ENCODE measurements at places on chromosomes 6 and 20.

DNA sequence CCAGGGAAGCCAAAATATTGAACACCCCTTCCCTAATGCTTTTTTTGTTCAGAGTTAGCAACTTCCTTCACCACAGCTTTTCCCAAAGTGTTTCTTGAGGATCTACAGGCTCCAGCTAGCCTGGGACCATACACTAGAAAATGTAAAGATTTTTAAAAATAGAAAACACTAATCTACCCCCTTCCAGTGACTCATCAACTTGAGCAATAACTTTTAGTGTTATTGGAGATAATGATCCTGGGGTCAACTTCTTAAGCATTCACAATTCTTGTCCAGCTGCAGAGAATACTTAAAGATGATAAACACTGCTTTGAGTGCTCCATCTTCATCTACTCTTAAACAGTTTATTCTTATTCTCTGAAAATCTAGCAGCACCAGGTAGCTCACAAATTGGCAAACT, 131.6 kb downstream of the COL9A1 start:
- DNase-seq, result no peak

DNA sequence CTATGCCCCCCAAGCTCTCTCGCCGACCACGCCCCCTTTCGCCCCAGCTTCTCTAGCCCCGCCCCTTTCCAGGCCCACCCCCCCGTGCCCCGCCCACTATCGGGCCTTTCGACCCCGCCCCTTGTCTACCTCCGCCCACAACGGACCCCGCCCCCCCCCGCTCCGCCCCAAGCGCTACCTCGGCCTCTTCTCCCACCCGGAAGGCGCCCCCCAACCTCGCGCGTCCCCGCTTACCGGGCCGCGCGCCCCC, 200 bp downstream of the ZBTB22 start:
- no peak for DNase-seq

- no peak for DNase-seq
These were observed 6.5 kb upstream of the DST start for GRCh38 chr6:56649053-56649769.

DNA sequence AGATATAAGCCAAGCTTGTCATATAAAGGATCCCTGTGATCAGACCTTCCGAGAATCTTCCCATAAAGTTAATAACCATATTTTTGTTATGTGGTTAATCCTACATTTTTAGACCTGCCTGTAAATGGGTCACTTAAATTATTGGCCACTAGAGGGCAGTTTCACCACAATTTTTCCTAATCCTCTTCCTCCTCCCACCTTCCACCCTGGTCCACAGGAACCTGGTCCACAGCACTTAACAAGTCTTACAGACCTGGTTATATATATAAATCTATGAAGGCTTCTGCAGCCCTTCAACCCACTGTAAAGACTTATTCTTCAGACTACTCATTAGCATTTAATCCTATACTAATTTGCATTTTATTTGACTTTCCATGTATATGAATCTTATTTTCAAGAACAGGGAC, 28.3 kb downstream of the MRS2 start:
- no peak for DNase-seq

DNA sequence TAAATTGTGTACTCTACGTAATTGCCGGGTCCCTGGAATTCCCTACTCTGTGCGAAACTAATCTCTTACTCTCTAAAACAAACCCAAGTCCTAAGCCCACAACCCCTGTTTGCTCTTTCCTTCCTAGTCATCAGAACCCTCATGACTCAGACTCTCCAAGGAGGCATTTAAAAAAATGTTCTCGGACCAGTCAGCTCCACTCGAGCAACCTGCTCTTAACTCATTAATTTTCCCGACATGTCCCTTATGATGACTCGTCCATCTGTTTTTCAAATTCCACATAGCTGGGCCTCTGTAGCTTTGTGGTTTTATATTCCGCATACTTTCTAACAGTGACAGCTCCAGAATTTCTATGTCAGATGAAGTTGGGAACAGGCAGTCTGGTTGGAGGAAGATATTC, 2.6 kb upstream of the MUC22 start:
- DNase-seq, result no peak

DNA sequence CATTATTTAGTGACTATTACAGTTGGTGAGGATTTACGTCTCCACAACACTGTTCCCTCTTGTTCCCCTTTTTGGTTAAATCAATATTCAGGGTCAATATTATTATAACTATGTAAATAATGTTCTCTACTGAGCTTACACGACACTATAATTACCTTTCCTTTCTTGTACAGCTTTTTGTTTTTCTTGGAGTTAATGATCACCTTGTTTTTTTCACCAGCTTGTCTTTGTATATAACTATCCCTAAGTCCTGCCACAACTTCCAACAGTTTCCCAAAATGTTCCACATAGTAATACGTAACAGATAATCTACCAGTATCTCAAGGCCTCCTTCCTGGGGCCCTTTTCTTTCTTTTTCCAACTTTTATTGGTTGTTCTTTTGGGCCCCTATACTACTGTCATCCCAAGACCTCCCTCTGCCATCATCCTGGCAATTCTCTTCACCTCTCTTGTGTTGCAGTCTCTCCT, 142.0 kb upstream of the SOX4 start:
- DNase-seq, result no peak

DNA sequence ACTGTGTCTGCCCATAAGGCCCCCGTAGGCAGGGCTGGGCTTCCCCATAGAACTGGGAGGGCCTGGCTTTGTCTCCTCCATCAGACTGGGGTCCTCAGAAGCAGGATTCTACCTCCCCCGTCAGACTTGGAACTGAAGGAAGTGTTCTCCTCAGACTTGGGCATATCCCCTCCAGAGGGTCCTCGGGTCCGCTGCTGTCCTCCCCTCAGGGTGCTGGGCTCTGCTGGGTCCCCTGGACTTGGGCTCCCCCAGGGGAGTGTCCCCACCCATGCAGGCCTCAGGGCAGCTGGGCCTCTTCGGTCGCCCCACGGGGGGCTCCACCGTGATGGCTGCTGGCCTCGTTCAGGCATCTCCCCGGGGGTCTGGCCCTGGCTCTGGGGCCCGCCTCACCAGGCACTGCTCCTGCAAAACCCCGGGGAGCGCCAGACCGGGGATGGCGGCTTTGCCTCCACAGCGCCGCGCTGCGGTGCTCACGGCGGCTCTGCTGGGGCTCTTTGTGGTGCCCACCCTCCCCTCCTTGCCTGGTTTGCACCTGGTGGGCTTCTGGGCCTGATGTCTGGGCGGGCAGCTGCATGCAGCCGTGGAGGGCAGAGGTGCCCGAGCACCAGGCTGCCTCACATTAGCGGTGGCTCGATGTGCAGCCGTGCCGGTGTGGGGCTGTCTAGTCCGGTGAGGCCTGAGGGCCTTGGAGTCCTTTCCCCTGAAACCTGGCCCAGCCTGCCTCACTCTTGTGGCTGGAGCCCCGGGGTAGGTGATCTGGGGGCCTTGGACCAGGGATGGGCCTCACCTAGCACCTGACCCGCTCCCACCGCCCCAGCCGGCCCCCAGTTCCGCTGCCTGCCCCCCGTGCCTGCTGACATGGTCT, 13.9 kb downstream of the COL20A1 start:
- DNase-seq, result no peak

- DNase-seq, result no peak
These were observed 757.0 kb upstream of the MMS22L start for GRCh38 chr6:98039904-98040607.

GRCh38 chr6:72533606-72534005, 88.3 kb upstream of the KCNQ5 start:
- no peak for DNase-seq

DNA sequence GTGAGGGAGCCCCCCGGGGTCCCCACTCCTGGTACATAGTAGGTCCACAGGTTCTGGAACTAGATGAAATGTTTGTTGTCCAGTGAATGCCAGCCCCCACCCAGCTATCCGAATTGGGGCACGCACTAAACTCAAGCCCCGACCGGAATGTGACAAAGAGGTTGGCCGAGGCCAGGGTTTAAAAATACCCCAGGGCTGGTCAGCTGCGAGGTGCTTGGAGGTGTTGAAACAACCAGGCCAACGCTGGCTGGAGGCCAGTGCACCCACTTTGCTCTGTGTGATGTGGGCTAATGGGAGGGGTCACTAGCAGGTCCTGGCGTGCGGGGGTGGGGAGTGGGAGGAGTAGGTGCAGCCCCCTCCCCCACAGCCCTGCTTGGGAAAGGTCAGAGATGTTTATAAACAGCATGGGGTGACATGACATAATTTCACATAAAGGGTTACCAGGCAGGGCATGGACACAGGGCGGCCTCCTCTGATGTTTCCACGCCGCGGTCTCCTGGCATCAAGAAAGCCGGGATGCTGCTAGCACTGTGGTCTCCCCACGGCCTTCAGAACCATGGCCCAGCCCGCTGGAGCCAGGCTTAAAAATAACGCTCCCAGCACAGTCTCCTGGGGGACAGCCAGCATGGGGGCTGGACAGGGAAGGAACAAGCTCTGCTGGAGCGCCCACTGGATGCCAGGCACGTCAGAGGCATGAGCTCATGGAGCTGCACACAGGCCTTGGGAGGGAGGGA, 111.2 kb upstream of the PTPN1 start:
- DNase-seq, result no peak

GRCh38 chr6:41523915-41524633, 22.1 kb upstream of the FOXP4 start:
- no peak for DNase-seq

GRCh38 chr20:48916699-48917098, 4.8 kb upstream of the ARFGEF2 start:
- no peak for DNase-seq

- DNase-seq, result no peak
These were observed 7.5 kb upstream of the CCDC28A start for GRCh38 chr6:138765896-138766655.

DNA sequence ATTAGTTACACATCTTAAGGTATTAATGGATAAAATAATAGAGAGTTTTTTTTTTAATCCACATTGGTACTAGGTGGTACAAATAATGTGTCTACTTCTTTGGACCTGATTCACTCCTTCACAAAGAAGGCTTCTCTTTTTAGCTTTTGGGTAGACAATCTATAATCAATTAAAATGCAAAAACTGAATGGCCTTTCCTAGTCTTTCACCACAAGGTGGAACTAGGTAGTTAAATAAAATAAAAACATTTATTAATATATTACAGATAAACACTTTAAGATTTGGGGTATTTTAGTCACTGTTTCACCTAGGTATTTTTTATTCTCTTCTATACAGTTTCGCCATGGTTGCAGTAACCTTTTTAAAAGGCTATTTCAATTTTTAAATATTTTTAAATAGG, 68.3 kb upstream of the DST start:
- no peak for DNase-seq

DNA sequence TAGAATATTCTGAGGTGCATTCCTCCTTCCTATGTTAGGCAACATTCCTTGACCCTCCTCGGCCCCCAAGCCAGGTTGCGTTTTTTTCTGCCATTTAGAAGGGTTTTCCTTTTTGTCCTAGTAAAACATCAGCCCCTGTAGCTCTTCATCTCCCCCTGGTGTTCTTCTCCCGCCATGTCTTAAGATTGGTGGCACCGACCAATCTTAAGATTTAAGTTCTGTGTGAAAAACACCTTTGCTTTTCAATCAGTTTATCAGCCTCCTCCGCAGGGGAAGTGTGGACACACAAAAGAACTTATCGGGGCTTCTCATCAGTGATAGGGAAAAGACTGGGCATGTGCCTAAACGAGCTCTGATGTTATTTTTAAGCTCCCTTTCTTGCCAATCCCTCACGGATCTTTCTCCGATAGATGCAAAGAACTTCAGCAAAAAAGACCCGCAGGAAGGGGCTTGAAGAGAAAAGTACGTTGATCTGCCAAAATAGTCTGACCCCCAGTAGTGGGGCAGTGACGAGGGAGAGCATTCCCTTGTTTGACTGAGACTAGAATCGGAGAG, 719 bp upstream of the EDN1 start:
- no peak for DNase-seq

- DNase-seq, result no peak
These were observed 24.6 kb upstream of the FOXC1 start for GRCh38 chr6:1584996-1585668.

DNA sequence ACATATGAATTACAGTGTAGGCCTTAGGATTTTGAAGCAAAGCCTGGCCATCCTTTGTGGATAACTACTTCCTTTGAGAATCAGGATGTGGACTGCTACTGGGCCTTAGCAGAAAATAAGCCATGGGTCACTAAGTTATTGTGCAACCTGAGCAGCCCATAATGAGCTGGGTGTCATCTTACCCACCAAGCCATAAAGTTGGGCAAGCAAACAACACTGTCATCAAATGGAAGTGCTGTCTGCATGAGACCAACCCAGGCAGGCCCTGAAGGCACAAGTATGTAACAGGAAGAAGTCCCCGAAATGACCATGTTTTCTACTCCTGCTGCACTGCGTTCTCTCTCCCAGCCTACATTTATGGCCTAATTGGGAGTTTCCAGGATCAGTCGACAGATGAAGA, 205.6 kb upstream of the GGTLC1 start:
- no peak for DNase-seq

GRCh38 chr20:55935448-55936208, 69.7 kb downstream of the CBLN4 start:
- no peak for DNase-seq

DNA sequence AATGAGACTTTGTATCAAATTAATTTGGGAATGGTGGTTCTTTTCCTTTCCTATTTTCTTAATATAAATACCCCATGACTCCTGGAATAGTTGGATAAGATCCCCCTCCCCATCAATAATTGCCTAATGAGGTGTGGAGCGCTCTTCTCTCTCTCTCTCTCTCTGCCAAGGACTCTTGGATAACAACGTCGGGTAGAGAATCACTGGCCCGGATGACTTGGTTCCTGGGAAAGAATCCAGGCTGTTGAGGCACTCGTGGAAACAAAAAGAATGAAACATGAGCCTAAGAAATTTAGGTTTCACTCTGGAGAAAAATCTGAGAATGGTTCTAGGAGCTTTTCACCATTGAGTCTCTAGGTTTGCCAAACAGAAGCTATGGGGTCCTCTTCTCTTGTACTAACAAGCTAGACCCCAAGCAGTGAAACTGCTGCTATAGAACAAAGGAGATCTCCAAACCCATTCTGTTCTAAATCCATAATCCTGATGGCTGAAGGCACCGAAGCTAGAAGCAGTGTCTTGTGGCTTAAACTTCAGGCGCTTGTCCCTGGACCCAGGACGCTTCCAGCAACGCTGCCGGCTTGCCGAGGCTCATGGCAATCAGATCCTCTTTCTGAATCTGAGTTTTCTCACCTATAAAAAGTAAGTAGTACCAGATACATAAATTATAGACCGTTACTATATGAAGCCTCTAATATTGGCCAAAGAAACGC, 241.6 kb upstream of the BTBD3 start:
- DNase-seq, result no peak

- DNase-seq, result no peak
These were observed 19.6 kb downstream of the MYLIP start for GRCh38 chr6:16148498-16148897.

DNA sequence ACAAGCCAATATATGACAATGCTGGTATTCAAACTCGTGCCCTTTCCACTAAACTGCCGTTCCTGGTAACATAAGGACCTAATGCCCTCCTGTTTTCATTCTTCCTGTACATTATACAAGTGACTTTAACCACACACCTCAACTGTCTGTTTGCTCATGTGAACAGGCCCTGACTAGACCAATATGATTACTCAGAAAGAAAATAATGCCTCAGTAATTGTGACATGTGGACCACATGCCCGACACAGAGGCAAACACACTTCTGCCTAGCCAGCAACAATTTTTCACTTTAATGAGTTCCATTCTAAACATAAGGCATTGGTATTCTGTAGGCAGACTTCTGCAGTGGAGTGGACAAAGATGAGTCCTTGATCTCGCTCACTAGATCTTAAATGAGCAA, 30.0 kb downstream of the SLC22A16 start:
- DNase-seq, result no peak
